ENCODE measurements at places on chromosomes 12 and 14. TPM values are rescaled to one million over a fixed set of nuclear protein-coding genes. Genes with fewer than 3 reads are reported as not detected.

The AKAP3 gene
- 8.2 TPM for total RNA-seq

The PPFIA2 gene
- not detected for total RNA-seq

The SLC10A1 gene
- total RNA-seq: not detected

The SRSF9 gene
- 93.9 TPM for total RNA-seq

The PRB2 gene
- total RNA-seq: not detected

The MFAP5 gene
- total RNA-seq: 33.0 TPM

The GDF3 gene
- not detected for total RNA-seq

All from body of pancreas (tissue), 4 donors.